Inflammatory macrophage (primary cell): ENCODE measurements at places on chromosomes 5 and 9.

DNA sequence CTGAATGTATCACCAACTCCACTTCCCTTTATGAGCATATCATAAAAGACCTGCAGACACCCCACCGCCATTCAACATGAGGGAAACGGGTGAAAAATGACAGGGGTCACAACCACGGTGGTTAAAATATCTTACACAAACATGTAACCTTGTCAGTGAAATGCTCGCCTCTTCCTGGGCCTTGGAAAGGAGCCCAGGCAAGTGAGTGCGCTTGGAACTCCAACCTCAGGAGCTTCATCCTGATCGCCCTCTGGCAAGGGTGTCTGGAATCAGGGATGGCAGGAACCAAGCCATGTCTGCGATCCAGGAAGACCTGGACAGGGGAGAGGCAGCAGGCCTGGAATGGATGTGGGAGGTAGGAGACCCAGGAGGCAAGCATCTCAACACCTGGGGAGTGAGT lies 282.7 kb downstream of the GAS1 start:
- no peak for DNase-seq

GRCh38 chr5:168327994-168328393 lies 36.5 kb downstream of the WWC1 start:
- DNase-seq = no peak

DNA sequence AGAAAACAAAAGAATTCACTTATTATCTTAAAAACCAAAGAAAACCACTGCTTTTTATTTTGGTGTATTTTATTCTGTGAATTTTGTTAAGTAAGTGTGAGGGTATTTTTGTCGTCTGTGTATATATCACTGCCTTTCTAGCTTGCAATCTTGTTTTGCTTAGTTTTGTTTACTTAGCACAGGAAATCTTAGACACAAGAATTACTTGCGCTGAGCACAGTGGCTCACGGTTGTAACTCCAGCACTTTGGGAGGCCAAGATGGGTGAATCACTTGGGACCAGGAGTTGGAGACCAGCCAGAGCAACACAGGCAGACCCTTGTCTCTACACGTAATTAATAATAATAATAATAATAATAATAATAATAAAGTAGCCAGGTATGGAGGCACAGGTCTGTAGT lies 230.3 kb downstream of the PAPPA start:
- no peak for DNase-seq

DNA sequence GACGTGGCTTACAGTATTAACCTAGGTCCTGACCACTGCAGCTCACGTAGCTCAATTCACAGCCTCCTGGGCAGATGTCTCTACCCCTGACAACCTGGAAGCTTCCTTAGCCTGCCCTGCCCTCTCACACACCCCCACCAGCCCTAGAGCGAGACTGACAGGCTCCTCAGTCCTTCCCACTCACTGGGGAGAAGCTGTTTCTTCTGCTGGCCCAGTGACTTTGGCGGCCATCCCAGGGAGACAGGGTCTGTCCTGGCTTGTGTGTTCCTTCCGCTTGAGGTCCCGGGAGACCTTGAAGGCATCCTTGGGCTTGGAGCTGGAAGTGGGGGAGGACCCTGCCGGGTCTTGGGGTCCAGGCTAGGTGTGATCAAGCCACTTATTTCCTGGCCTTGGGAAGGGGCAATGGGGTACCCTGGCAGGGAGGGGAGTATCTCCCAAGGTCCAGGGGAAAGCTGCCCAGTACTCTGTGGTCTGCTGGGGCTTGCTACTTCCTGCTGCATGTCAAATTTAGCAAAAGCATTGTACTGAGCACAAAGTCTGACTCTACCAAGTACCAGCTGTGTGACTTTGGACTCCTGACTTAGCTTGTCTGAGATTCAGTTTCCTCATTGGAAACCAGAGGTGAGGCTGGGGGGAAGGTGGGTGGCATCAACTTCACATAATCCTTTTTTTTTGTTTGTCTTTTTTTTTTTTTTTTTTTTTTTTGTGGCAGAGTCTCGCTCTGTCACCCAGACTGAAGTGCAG lies 1.9 kb downstream of the MIGA2 start:
- peak; percentile 23 for DNase-seq

DNA sequence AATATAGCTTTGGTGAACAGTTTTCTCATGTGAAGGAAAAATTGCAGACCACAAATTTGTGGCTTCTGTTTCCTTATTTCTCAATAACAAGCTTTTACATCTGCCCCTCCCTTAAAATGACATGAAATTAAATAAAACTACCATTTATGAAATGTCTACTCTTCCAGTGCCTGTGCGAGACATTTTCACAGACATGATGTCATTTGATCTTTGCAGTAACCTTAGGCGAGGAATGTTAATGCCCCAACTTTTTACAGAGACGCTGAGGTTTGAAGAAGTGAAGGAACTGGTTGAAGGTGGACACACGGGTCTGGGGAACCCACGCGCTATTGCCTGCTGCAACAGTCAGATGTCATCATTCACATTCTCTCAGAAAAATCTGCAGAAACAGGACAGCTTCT lies 61.5 kb downstream of the OSTF1 start:
- peak; percentile 84 for DNase-seq

- DNase-seq = no peak
These were observed 110.5 kb downstream of the ADAMTS12 start for GRCh38 chr5:33781286-33781685.

DNA sequence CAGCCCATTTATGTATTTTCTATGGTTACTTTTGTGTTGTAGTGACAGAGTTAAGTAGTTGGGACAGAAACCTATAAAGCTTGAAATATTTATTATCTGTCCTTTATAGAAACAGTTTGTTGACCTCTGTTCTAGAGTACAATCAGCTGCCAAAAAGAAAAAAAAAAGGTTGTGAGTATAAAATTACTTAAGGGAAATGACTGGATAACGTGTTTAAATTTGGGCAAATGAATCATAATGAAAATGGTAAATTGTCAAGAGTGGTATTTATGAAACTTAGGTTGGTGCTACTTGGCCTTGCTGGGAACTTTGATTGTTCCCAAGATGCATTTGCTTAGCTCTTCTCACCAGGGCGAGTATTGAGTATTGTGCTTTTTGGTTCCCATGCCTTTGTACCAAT lies 70.2 kb upstream of the IL6ST start:
- DNase-seq = no peak

DNA sequence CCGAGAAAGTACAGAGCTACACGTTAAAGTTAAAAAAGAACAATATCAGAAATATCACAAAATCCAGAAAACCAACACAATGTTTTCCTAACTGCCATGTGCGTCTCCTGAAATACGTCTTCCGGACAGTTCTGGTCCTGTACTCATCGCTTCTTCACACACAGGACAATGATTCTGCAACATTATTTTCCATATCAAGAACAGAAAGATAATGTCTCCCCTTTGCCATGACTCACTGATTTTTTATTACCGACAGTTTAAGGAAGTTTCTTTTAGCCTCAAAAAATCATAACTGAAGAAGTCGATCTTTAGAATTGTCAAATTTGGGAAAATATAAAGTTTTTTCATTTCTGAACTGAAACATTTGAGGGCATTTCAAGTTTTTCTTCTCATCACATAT lies 2.5 kb downstream of the TBC1D9B start:
- DNase-seq = peak; percentile 16

DNA sequence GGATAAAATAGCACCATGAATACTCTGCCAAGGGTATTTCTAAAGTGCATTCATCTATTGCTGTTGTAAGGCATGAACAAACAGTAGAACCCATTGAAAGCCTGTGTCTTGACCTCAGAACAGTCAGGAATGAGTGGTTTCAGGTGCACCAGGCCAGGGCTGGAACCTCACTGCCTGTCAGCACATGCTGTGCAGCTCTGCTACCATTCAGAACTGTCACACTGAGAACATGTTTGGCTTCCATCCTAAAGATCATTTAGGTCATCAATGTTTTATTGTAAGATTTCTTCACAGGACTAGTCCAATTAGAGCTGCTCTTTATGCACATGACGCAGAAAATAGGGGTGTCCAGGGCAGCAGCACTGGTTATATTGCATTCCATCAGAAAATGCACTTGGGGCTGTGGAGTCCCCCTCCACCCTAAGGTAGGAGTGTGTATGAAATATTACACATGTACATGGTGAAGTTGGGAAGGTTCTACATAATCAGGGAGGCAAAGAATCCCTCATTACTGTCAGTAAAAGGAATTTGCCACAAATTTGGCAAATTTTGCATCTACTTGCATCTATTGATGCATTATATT lies 408.0 kb downstream of the CTNND2 start:
- no peak for DNase-seq

- no peak for DNase-seq
These were observed 3.3 kb upstream of the SMC5 start for GRCh38 chr9:70255486-70255885.
